Hematopoietic multipotent progenitor cell (in vitro differentiated cells): ENCODE measurements at places on chromosomes 4 and X.

DNA sequence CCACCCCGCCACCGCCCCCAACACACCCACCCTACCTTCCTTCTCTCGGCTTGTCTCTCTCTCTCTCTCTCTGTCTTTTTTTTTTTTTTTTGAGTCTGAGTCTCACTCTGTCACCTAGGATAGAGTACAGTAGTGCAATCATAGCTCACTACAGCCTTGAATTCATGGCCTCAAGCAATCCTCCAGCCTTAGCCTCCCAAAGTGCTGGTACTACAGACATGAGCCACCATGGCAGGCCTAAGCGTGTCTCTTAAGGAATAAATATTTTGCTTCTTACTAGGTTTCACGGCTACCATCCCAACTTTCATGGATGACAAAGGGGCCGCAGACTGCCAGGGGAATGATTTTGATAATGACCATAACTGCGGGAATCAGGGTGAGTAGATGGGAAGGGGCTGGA lies 55.8 kb downstream of the SSX7 start:
- DNase-seq = no peak

DNA sequence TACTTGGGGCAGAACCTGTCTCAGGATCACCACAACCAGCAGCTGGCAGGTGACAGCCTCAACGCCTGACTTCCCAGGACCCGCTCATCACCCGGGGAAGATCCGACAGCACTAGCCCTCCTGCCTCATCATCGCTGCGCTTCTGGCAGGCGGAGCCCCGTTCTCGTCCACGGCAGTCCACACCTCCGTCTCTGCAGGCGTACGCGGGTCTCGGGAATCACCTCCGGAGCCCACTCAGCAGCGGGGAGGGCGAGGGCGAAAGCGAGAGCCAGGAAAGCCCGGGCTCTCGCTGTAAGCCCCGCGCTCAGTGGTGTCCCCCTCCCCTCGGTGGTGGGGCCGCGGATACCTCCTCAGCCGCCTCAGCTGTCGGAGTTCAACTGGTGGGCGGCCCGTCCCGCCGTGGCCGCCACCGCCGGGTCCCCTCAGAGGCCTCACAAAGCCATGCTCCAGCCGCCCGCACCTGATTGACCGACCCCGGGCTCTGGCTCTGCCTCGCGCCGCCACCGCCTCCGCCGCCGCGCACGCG lies 518 bp upstream of the CNKSR2 start:
- no peak for DNase-seq

- no peak for DNase-seq
Measured at GRCh38 chr4:168565130-168565529, 68.3 kb downstream of the PALLD start.

- no peak for DNase-seq
Measured at GRCh38 chr4:152556283-152556682, 20.4 kb upstream of the FBXW7 start.

GRCh38 chrX:69255441-69256290 lies 90.4 kb upstream of the PJA1 start:
- DNase-seq = no peak

DNA sequence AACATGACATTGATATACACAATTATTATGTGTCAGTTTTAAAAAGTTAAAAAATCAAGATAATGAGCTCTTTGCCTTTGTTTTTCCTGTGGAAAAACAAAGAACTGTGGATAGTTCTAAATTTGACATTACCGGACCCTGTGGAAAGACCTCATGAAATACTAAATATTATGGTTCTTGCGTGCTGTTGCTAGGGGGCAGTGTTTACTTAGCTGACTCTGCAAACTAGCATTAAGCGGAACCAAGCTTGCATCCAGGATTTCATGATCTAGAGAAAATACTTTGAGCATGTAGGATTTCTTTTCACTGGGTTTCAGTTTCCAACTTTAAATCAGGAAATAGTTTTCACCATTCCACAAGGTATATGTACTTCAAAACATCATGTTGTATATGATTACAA lies 33.6 kb downstream of the CLCN4 start:
- DNase-seq = no peak

DNA sequence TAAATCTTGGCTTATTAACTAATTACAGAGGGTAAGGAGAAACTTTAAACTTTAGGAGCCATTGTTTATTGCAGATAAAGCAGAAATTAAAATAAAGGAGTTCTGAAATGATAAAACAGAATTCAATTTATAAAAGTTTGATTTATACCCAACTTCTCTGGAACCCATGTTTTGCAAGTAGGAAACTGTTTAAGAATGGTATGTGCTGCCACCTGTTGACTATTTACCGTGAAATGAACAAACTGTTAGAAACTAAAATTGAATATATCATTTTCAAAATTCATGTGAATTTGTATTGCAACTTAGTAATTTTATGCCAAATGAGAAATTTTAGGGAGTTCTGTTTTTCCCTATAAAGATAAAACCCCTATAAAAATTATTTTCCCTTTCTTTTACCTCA lies 11.0 kb upstream of the TBC1D8B start:
- DNase-seq = peak; percentile 28

- no peak for DNase-seq
Measured at GRCh38 chr4:140088323-140088967, 65.5 kb downstream of the MAML3 start.

DNA sequence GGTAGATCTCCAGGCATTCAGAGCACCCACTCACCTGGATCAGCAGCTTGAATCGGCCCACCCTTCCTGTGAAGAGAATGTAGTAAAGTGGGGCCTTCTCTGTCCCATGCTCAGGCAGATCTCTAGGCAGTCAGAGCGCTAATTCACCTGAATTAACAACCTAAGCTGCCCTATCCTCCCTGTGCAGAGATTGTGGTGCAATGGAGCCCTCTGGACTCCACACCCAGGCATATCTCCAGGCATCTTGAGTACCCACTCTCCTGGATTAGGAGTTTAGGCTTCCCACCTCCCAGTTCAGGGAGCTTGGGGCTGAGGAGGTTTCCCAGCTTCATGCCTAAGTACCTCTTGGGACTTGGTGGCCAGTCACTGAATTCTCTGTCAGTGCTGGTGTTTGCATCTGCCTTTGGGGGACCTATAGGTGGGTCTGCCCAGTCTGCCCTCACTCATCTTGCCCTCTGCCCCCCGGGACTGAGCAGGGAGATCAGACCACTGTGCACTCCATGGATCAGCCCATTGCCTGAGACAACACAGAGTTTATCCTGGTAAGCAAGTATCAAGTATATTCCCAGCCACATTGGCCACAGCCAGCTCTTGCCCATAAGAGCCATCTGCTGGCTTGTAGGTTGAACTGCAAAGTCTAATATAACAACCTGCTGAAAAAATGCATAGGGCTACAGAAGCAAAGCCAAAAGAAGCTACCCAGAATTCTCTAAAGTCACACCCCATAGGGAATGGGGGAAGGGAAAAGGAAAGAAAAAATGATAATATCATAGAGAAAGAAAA lies 372.9 kb downstream of the KLHL13 start:
- DNase-seq = no peak

GRCh38 chr4:172692701-172693100 lies 475.9 kb upstream of the GALNT7 start:
- no peak for DNase-seq

DNA sequence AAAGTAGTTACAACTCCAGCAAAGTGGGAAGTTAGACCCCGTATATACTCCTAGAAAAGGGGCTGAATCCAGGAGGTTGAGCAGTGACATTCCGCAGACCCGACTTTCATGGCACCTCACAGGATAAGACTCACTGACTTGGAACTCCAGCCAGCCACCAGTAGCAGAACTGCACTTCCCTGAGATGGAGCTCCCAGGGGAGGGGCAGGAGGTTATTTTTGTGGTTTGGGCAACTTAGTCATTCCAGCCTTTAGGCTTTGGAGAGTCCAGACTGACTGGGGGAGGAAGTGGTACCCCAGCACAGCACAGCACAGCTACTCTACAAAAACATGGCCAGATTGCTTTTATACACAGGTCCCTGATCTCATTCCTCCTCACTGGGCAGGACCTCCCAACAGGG lies 319.1 kb downstream of the PCDH19 start:
- no peak for DNase-seq

DNA sequence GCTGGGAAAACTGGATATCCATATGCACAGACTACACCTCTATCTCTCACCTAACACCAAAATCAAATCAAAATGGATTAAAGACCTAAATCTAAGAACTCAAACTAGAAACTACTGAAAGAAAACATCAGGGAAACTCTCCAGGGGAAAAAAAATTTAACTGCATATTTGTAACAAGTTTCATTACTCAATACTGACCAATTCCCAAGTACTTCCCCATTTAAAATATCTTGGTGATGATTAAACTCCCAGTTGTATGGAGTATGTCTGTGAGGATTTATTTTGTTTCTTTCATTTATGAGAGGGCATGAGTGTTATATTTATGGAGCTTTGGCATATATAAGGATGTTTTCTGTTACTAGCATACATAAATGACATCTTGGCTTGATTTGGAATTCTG lies 112.3 kb upstream of the IL15 start:
- DNase-seq = no peak

DNA sequence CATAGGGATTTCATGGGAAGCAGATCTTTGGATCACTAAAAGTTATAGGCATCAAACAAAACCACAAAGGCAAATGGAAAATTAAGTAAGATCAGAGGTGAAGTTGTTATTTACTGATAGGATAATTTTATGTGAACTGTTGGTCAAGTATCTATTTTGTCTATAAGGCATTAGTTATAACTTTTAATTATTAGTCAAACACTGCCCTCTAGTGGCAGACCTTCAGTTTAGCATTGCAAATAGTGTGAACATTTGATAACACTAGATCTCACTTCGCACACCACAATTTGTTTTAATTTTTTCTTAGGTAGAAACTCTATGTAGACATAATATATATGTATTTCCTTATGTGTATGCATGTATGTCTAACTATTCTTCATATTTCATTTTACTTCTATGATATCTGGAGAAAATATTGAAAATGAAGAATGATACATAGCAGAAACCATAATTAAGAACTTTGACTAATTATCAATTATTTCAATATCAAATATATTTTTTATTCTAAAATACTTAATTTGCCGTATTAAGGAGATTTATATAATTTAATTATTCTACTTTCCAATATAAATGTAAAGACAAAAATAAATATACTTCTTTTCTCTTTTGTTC lies 214.5 kb upstream of the TACR3 start:
- peak; percentile 51 for DNase-seq

DNA sequence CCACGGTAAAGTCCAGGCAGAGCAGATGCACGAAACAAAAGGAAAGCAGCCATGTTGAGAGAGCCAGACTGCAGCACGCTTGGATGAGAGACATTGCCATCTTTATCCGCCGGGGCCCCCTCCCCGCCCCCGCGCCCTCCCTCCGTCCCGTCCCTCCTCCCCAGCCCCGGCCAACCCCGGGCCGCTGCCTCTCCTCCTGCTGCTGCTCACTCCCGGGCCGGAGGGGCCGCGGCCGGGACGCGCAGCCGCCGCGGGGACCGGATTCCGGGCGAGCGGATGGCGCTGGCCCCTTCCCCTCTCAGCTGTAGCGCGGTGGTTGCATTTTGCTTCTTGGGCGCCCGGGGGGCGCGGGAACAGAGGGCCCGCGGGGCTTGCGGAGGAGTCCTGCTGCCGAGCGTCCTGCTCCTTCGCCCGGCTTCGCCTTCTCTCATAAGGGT lies 542 bp downstream of the RNF150 start:
- DNase-seq = peak; percentile 34

GRCh38 chr4:5757954-5758353 lies 47.0 kb downstream of the EVC start:
- DNase-seq = no peak

DNA sequence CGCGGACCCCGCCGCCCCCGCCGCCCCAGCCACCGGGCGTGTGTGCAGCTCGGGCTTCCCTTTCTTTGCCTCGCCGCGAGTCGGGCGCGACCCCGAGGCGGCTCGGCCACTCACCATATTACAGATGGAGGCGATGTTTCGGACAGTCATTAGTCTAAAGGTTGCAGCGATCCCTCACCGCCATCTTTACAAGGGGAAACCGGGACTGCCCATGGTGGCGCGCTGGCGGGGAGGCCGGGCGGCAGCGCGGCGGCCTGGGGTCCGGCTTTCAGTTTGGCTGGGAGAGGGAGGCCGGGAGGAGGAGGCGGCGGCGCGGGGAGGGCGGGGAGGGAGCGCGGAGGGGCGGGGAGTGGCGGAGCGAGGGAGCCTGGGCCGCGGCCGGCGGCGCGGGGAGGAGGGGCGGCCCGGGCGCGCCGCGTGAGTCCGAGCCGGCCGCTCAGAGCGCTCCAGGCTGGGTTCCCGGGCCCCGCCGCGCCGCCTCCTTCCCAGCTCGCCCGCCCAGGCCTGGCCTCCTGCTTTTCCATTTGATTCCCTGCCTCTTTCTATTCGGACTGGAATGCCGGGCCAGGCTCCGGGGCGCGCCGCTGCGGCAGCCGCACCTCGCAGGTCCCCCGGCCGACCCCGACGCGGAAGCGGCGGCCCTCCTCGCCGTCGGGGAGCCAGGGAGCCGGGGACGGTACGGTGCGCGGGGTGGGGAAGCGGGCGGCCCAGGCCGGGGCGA lies at the start of gene USP46:
Gene USP46, minus strand, starts transcription at position 301 of the 721 bp plus-strand sequence. Its CDS starts 151 bp downstream, at position 150.
- peak; percentile 14 for DNase-seq

- no peak for DNase-seq
Measured at GRCh38 chrX:136261321-136261720, 10.1 kb upstream of the MAP7D3 start.

GRCh38 chrX:153934762-153935325 lies at the start of gene NAA10:
NAA10 (minus strand) TSS chrX:153935037; CDS start chrX:153934904, 133 bp downstream.
- no peak for DNase-seq

- DNase-seq = no peak
Measured at GRCh38 chr4:90602726-90603125, 475.5 kb downstream of the CCSER1 start.

DNA sequence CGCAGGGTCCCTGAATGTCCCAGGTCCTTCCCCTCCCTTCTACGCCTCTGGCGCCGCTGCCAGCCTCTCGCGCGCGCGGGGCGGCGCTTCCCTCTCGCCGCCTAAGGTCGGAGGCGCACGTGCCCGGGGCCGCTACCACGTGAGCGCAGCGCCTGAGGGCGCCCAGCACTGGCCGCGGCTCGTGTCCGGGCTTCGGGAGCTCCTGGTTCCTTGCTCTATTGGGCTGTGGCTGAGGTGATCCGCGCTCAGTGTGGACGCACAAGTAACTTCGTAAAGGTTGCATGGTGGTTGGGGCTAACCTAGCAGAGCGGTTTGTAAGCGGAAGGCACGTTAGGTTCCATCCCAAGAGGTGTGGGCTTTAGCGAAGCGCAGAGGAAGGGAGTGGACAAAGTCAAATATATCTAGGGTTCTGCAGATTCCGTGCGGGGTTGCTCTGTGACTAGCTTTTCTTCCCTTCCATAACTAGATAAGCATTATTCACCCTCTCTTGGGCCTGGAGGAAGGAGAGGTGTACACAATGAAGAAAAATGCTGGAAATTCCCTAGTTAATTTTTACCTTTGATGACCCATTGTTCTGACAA lies 1.8 kb downstream of the TLL1 start:
- DNase-seq = no peak

GRCh38 chr4:175562542-175562941 lies 249.5 kb downstream of the GPM6A start:
- no peak for DNase-seq

- DNase-seq = no peak
Measured at GRCh38 chrX:24391843-24392242, 31.4 kb downstream of the SUPT20HL1 start.

GRCh38 chr4:173516621-173517524 lies 13.2 kb downstream of the HAND2 start:
- no peak for DNase-seq

- no peak for DNase-seq
Measured at GRCh38 chr4:173448103-173448502, 49.2 kb upstream of the SCRG1 start.
